NCI-H510A (cell line): ENCODE measurements at places on chromosomes 13 and 19.

GRCh38 chr13:110560601-110561343, 750 bp downstream of the RAB20 start:
- no peak for DNase-seq

DNA sequence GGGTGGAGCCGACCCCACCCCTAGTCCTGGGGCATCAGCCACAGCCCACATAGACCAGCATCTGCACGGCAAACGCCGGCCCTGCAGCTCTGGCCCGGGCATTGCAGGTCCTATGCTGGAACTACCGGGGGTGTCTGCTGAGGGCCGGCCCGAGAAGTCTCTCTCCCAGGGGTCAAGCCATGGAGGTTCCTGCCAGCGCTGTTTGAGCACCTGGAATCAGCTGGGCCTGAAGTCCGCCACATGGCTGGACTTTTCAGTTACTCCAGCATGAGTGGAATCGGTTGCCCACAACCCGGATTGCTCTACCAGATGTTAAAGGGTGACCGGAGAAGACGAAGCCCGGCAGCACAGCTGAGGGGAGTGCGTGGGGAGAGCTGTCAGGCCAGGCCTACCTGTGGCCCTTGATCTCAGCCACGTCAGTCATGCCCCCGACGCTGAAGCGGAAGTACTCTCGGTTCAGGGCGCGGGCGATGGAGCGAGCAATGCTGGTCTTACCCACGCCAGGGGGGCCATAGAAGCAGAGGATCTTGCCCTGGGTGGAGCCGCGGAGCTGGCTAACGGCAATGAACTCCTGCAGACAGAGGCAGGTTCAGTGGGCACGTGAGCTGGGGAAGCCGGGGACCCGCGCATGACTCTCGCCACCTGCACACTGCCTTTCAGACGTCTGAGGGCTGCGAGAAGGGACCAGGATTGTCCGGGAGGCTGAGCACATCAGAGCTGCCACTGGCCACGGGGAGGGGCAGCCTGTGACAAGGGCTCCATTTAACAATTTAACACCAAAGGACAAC, 8.7 kb downstream of the RPL36 start:
- DNase-seq: no peak

DNA sequence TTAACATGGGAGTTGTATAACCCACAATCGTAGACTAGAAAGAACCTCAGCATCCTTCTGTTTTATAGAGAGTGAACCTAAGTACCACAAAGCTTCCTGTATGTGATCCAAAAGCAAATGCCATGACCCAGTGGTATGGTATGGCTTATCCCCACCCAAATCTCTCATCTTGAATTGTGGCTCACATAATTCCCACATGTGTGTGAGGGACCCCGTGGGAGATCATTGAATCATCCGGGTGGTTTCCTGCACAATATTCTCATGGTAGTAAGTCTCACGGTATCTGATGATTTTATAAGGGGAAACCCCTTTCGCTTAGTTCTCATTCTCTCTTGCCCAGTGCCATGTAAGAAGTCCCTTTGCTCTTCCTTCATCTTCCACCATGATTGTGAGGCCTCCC, 587.9 kb downstream of the LMO7 start:
- no peak for DNase-seq

DNA sequence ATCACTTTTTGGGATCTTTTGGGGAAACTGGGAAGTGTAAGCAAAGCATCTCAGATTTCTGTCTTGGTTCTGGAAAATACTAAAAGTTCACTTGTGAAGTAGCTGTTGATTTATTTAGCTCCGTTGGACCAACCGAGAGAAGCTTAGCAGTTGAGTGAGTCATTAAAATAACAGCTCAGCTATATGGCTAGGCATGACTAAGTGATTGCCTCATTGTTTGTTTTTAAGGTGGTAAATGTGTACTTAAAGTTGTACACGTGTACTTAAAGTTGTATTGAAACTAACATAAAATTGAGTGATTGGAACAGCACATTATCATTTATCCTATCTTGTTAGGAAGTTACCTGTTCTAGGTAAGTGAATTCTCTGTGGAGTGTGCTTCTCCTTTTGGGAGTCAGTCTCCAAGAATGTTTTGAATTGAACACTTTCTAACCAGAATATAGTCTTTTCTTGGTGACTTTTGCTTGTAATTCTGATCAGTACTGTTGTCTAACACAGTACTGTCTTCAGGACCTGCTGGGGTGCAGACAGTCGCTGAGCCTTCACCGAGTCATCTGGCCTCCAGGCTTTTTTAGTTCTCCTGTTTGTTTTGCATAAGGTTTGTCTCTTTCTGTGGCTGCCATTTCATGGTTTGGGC, 2.9 kb upstream of the DCUN1D2 start:
- DNase-seq: peak; percentile 30

DNA sequence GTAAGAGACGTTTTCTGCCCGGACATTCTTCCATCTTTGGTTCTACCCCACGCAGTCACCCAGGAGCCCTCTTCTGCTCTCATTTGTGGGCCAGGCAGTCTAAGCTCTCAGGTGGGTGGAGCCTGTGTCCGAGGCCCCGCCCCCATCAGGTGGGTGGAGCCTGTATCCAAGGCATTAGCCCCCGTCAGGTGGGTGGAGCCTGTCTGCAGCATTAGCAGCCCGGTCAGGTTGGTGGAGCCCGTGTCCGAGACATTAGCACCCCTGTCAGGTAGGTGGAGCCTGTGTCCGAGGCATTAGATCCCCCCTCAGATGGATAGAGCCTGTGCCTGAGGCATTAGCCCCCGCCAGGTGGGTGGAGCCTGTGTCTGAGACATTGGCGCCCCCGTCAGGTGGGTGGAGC, 45.5 kb upstream of the C13orf46 start:
- DNase-seq: no peak

DNA sequence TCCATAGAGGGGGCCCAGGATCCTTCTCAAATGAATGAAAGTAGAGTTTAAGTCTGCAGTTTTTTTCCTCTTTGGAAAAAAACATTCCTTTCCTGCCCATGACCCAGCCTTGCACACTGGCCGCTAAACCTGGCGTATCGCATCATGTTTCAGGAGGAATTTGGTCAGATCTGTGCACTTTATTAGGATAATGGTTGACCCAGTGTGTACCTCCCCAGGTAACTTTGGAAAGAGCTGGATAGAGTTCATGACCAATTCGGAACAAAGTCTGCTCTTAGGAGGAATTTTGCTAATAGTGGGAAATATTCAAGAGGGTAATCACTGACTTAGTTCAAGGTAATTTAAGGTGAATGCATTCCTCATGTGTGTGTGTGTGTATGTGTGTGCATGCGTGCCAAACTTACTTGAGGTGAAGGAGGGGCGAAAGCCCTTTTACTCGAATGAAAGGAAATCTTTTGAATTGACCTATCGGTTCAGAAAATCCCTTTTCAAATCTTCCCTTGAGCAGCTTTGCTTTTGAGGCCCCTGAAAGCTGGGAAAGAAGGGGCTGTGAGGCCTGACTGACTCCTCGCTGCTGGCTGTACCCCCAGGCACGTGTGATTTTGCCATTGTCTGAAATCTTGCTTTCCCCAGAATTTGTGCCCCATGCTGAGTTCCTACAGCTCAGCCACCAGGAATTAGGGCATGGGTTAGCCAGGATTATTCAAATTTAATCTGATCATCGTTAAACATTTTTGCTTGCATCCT, 46.3 kb downstream of the SIPA1L3 start:
- no peak for DNase-seq

DNA sequence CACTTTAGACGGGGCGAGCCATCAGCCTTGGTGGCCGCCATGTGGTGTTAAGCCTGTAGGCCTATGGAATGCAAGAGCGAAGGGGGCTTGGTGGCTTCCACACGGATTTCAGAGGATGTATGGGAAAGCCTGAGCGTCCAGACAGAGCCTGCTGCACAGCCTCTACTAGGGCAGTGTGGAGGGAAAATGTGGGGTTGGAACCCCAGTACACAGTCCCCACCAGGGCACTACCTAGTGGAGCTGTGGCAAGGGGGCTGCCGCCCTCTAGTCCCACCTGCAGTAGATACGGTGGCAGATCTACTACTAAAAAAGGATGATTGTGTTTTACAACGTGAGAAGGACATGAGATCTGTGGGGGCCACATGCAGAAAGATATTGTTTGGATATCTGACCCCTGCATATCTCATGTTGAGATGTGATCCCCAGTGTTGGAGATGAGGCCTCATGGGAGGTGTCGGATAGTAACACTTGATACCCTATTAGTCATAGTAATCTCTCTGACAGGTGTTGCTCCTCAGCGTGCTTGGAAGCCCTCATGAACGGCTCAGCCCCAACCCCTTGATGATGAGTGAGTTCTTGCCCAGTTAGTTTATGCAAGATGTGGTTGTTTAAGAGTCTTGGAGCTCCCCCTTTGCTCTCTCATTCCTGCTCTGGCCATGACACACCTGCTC, 45.6 kb downstream of the LHFPL6 start:
- no peak for DNase-seq

- DNase-seq: no peak
Observed at GRCh38 chr13:98775844-98776598, 23.5 kb upstream of the SLC15A1 start.

GRCh38 chr13:90103099-90103784, 1244.2 kb upstream of the MIR17HG start:
- DNase-seq: no peak

- DNase-seq: no peak
Observed at GRCh38 chr13:37385248-37385647, 213.3 kb downstream of the POSTN start.

- DNase-seq: no peak
Observed at GRCh38 chr13:76043874-76044273, 407.7 kb downstream of the LMO7 start.

- DNase-seq: peak; percentile 77
Observed at GRCh38 chr13:112905990-112906641, 62.9 kb upstream of the MCF2L start.

DNA sequence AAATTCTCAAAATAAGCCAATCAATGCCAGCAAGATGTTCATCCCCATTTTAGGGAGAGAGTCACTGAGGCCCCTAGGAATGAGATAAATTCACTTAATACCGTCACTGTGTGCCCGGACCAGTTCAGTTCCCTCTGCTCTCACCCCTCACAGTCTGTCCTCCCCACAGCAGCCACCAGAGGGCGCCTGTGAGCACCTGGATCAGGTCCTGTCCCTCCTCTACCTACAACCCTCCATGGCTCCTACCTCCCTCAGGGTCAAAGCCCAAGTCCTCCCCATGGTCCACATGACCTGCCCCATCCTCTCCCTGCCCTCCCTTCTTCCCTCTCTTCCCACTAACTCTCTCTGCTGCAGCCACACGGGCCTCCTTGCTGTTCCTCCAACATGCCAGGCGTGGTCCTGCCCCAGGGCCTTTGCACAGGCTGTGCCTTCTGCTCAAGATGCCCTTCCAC, 42.0 kb upstream of the NFIC start:
- DNase-seq: no peak

DNA sequence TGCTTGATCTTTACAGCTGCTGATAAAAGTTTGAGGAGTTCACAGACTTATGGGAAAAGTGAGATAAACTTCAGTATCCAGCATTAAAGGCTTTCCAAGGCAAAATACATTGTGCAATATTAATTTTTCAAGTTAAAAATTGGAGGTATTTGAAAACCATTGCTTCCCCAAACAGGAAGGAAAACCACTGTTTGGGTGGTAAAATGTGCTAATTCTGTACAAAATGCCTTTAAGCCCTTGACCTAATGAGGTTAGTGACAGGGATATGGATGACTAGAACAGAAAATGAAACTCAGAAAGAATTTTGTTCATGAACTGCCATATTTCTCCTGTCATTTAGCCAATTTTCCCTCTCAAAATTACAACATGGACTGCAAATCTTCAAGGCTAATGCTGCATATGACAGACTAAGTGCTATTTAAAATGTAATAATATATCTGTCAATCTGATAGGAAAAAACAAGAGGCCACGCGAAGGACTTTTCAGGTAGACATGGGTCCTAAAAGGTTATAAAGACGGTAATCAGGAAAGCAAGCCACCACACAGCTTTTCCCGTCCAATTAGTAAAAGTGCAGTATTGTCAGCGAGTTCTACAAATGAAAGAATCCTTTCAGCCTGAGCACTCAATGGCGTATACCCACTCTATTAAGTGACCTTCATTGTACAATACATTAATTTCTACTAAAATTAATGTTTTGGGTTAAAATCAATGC, 212.8 kb downstream of the ENOX1 start:
- no peak for DNase-seq

GRCh38 chr13:101455863-101456262, 3.4 kb downstream of the ITGBL1 start:
- no peak for DNase-seq

- DNase-seq: no peak
Observed at GRCh38 chr19:35140962-35141836, 1.9 kb upstream of the FXYD7 start.

- no peak for DNase-seq
Observed at GRCh38 chr13:105773863-105774538, 761.5 kb downstream of the EFNB2 start.

GRCh38 chr13:86020351-86021002, 221.3 kb upstream of the SLITRK6 start:
- no peak for DNase-seq

DNA sequence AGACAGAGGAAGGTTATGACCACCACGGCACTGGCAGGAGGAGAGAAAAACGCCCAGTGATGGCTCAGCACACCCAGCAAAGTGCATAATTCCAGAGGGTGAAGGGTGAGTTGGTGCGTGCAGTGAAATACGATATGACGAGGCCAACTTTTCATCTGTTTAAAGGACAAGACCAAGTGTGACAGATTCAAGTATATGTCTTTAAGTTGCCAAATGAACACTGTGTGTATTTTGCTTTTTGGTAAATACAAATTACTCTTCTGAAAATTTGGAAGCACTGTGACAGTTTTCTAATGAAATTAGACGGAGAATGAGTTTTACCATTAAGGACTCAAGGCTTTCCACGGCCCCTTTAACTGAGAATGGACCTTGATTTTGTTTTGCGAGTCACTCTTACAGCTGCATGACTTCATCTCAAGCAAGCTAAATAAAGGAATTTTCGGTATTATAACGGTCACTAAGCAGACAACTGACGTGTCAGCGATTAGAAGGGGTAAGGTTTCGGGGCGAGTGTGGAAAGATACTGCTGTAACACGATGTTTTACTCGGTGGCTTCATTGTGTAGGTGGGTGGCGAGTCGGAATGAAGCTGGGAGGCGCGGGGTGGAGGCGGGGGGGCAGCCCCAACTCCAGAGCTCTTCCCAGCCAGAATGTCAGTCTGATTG, 22.8 kb downstream of the COL4A2 start:
- no peak for DNase-seq

- DNase-seq: no peak
Observed at GRCh38 chr19:29670255-29670654, 5.0 kb downstream of the PLEKHF1 start.

GRCh38 chr19:48616491-48617056, 1.7 kb upstream of the FAM83E start:
- no peak for DNase-seq

- DNase-seq: no peak
Observed at GRCh38 chr13:66154976-66155375, 1075.2 kb downstream of the PCDH9 start.

GRCh38 chr13:95146486-95146885, 154.8 kb downstream of the ABCC4 start:
- no peak for DNase-seq

DNA sequence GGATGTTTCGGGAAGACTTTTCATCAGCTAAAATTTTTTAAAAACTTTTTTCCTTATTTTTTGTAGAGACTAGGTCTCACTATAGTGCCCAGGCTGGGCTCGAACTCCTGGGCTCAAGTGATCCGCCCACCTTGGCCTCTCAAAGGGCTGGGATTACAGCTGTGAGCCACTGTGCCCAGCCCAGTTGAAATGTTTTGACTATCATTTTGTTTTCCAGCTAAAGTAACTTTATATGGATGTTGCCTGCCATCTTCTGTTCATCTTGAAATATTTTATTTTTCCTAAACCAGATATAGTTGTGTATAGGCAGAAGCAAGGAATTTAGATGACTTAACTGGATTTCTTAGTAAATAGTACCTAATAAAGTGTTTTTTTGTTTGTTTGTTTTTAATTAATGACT, 7.0 kb downstream of the CAB39L start:
- DNase-seq: no peak

GRCh38 chr19:3589439-3589838, 4.2 kb downstream of the GIPC3 start:
- DNase-seq: no peak
